Uterus (tissue), 4 donors: ENCODE measurements at places on chromosomes 7 and 10.

GRCh38 chr10:115761166-115761565, 511.8 kb downstream of the GFRA1 start:
- DNase-seq: no peak

- no peak for DNase-seq
Observed at GRCh38 chr10:99873846-99874245, 91.4 kb downstream of the ABCC2 start.

DNA sequence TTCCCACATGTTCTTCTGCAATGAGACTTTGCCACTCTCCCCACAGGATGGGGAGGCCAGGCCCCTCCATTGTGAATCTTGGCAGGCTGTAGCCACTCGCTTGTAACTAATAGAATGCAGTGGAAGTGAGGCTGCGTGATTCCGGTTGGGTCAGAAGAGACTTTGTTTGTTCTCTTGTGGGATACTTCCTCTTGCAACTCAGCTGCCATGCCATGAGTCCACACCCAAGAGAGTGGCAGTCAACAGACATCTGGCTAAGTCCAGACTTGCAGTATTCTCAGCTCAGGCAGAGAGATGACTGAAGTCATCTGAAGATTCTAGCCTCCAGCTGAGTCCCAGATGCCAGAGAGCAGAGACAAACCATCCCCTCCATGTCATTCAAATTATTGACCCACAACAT, 153.4 kb upstream of the GDF10 start:
- no peak for DNase-seq

DNA sequence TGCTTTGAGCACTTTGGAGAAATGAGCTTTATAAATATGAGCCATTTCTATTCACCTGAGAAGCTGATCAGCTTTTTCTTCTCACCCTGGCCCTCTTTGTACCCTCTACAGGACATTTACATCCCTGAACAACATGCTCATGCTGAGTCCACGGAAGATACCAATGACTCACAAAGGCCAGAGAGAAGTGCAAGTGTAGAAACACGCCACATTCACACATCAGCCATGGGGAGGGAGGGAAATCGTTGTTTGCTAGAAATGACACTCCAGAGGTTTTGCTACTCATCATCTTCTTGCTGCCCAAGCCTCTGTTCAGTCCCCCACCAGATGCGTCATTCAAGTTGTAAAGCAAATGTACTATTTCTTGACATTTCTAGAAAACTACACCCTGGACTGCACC, 2.8 kb upstream of the UCN3 start:
- DNase-seq: no peak

- DNase-seq: peak; percentile 77
Observed at GRCh38 chr7:66140924-66141323, 26.3 kb downstream of the CRCP start.

GRCh38 chr7:24727154-24728120, 29.8 kb downstream of the GSDME start:
- peak; percentile 4 for DNase-seq

DNA sequence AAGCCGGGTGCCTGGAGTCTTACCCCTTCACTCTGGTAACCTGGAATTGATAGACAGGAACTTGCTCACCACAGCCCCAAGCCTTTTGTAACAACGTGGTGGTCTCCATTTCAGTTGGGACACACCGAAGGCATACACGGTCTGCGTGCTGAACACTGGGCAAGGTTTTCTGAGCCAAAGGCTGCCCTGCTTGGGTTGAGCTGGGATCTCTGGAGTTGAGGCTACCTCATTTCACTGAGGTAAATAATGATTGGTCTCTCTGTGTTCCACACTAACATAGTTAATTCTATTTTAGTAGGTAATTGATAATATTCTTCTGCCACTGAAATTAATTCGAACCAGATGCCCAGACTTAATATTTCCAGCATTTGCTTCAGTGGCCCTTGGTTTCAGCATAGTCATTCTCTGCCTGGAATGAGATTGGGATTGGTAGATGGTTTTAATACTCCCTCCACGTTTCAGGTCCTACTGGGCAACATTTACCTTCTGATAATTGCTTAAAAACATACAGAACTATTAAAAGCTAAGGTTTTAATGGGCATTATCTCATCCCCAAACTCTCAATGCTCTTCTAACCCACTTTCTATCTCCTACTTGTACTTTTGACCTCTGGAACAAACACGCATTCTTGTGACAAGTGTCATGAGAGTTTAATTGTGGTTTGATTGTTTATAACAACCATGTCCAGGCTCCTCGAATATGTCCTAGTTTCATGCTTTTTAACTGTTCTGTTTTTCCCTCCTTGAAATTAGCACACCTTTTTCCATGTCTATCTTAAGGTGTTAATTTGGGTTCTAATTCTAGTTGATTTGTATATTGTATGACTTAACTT, 202.3 kb upstream of the KLF6 start:
- no peak for DNase-seq

- DNase-seq: no peak
Observed at GRCh38 chr10:7435674-7436073, 24.8 kb upstream of the SFMBT2 start.

GRCh38 chr10:80685355-80685754, 147.7 kb downstream of the SH2D4B start:
- no peak for DNase-seq

DNA sequence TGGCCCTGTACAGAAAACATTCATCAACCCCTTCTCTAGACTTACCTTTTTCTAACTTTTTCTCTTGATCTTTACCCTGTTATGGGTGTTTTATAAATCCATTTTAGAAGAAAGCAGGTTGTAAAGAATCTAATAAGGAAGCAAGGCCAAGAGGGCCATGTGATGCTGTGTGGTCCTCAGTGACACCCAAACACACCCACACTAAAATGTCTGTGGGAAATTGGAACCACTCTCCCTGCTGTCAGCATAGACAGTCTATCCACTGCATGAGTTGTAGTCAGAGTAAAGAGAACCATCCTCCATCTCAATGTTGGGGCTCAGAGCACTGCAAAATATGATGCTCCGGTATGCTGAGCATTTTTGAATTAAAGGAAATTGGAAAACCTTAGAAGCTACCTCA, 235.5 kb downstream of the SKIDA1 start:
- no peak for DNase-seq

GRCh38 chr10:125050383-125050782, 108.5 kb downstream of the ZRANB1 start:
- DNase-seq: no peak

DNA sequence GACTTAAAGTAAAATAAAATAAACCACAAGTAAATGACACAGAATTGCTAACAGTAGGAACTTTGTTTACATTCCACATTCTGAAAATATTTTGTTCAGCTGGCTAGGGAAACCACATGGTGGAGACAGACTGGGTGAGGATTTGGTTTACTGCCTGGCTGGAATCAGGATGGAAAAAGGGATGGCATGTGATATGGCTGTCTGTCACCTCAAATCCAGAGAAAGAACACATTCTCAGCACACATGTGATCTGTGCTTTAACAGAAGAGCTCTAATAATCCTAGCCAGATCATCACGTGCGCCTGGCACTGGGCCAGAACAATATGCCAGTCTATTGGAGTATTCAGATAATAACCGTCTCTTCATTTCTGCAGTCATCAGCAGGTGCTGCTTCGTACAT, 90.9 kb upstream of the PIP4K2A start:
- DNase-seq: no peak

GRCh38 chr7:2821161-2821841, 22.8 kb downstream of the GNA12 start:
- no peak for DNase-seq

- no peak for DNase-seq
Observed at GRCh38 chr7:14988941-14989340, 86.4 kb upstream of the DGKB start.

DNA sequence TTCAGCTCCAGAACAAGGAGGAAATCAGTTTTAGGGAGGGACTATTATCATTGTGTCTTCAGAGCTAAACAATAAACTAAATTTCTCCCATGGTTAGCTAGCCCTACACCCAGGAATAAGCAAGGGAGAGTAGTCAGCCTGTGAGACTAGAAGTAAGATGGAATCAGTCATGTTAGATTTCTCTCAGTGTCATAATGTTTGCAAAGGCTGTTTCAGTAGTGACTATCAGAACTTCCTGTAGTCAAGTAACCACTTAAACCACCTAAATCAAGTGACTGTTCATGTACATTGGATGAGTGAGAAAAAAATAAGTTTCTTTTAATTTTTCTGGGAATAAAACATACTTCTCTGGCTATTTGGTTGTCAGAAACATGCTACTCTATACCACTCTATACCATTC, 121.6 kb downstream of the KCND2 start:
- no peak for DNase-seq

- DNase-seq: no peak
Observed at GRCh38 chr10:69346776-69347175, 68.5 kb downstream of the HK1 start.

- no peak for DNase-seq
Observed at GRCh38 chr7:140122965-140123364, 53.8 kb downstream of the KDM7A start.

GRCh38 chr10:60172363-60172990, 217.2 kb downstream of the ANK3 start:
- no peak for DNase-seq

DNA sequence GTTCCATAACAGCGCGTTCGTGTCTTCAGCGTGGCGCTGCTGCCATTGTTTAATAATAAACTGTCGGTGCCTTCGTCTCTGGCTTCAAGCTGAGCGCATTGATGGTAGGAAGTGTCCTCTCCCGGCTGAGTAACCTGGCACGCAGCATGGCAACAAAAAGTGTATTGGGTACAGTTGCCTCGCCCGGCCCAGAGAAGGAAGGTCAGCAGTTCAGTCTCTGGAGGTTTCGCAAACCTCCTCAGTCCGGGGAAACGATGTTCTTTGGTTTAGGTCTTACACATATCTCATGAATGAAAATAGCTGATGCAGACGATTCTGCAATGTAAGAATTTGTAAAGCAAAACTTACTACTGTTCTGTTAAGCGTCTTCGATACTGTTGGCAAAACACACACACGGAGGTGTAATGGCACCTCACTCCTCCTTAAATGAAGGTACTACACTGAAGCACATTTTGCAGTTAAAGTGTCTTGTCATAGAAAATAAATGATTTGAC, 739 bp upstream of the CCDC186 start:
- DNase-seq: peak; percentile 45

- no peak for DNase-seq
Observed at GRCh38 chr10:77792155-77792554, 134.4 kb downstream of the DLG5 start.

GRCh38 chr7:80642871-80643270, 4.4 kb downstream of the CD36 start:
- no peak for DNase-seq

- no peak for DNase-seq
Observed at GRCh38 chr10:85319826-85320225, 991.4 kb downstream of the CCSER2 start.

DNA sequence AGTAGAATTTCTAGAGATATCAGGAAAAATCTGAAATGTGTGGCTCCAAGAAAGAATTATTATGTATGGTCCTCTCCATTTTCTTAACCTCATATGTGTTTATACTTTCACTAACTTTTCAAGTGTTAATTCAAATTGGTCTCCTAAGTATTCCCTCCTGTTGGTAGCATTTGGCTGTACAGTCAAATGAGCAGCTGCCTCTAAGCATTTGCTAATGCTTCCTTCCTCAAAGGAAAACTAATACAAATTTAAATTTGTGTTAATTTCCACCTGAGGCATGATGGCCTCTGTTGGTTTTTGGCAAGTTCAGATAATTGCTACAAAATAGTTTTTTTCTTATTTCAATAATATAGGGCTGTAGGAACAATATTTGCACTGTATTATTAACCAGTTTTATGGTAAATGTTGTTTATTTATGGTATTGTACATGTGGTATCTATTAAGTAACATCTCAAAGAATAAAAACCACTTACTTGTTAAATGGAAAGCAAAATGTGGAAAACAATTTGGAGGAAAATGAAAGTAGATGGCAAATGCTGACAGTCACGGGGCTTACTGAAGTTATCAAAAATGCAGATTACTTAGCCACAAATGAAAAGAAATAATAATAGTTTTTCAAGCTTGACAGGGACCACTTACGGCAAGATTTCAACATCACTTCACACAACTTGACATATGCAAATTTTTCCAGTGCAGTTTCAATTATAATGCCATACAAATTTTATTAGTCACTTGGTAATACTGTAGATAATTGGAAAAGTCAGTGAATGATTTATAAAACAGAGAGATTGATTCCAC, 299.3 kb upstream of the MEOX2 start:
- DNase-seq: no peak

DNA sequence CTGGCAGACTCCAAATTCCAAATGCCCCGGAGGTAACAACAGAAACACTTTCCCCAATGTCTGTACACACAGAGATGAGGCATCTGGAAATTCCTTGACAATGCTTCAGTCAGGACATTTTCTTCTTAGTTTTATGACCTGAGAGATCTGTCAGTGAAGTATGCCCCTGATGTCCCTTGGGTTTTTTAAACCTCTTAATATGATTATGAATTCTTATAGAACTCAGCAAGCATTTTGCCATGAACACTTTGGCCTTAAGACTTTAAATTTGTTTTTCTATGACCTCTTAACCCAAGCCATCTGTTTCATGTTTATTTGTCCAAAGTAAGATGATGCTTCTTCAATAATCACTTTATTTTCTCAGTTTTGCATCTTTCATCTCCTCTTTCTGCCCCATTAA, 1206.2 kb downstream of the GATA3 start:
- no peak for DNase-seq

DNA sequence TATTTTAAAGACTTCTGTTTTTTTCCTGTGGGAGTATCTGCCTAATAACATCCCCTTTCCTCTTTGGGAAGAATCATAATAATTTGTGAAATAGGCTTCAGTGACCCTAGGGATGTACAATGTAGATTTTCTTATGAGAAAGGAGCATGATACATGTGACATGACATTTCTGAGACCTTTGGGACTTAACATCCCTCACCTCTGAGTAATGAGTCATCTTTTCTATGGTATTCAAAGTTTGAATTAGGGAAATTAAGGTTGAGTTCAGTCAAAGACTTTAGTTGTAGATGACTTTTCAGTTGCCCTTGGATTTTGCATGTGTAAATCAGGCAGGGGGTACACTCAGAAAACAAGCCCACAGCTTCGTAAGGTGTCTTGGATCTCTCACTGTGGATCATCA, 14.3 kb downstream of the GRK5 start:
- DNase-seq: no peak
